A673 (cell line): ENCODE measurements at places on chromosomes 6 and 20. TPM values are rescaled to one million over a fixed set of nuclear protein-coding genes. Genes with fewer than 3 reads are reported as not detected.

LPA gene
- total RNA-seq = not detected in 2 replicates

DNA sequence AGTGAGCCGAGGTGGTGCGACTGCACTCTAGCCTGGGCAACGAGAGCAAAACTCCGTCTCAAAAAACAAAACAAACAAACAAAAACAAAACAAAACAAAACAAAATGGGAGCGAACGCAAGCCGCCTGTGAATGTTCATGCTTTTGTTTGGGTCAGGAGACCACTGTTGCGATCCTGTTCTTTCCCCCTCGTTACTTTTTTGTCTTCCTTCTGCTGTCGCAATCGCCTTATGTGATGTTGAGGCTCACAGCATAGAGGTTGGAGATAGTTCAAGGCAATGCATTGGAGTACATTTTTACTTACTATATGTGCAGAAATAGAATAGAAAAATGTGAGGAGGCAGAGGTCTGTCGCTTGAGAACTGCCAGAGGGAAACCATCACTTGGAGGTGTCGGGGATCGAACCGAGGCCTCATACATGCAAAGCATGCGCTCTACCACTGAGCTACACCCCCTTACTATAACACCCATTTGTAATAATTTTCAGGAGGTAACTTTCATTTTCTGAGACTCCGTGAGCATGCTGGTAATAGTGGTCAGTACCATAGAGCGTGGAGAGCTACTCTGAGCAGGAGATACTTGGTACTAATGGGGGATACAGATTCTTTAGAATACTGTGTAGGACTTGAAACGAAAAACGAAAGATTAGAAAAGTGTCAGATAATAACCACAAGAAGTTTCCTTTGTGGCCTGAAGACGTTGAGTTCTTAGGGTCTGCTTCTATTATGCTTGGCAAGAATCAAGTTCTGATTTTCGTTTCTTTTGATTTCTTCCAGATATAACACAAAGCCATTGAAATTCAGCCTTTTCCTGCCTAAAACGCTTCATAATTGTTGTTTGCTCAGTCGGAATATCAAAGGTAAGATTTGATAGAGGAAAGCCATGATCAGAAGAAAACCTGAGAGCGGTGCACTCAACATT is 121.1 kb downstream of the TRIM27 start:
- DNase-seq = peak; percentile 92

GRCh38 chr6:33450434-33450833 is 3.9 kb upstream of the ZBTB9 start:
- DNase-seq = no peak

HLA-DRB1 gene
- not detected in 2 replicates for total RNA-seq

PAX1 gene
- total RNA-seq = 0.09 and 0.50 TPM in 2 replicates

DNA sequence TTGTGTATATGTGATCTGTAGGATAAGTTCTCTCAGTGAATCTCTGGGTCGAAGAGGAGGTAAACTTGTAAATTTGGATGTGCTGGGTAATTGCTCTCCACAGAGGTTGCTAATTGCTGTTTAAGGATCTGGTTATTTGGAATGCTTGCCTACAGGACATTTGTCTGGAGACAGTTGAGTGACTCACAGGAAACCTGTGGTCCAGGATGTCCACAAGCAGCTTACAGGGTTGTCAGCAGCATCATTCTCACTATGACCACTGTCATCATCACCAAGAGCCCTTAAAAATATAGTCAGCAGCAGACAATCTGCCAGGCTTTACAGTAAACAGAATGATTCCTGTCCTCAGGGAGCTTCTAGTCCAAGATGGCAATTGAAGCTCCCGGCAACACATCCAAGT is 31.2 kb upstream of the KCNK5 start:
- DNase-seq = no peak

DNA sequence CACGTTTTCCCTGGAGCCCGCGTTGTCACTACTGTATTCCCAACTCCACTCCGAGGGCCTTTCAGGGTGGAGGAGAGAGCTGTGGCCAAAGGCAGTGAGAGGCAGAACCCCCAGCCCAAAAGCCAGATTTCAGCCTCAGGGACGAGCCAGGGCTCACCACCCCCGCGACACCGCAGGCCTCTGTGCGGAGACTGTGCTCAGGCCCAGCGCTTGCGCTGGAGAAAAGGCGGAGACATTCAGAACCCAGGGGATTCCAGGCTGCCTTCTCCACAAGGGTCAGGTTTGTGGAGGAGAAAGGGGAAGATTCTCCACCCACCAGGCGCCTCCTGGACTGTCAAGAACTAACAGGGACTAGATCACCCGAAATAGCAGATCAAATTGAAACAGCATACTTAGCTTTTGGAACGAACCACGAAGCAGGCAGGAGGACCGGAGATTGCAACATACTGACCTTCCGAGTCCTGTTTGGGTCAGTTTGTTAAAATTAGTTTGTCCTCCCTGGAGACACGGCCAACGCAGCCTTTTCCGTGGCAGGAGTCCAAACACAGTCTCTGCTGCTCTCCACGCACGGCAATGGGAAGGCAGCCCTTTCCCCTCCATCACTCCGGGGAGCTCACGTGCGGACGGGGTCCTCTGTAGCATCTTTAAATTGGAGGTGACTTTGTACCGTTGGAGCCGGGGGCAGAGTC is 14.4 kb downstream of the DLL1 start:
- DNase-seq = no peak

VWA7 gene
- total RNA-seq = 2.7 and 2.8 TPM in 2 replicates

DNA sequence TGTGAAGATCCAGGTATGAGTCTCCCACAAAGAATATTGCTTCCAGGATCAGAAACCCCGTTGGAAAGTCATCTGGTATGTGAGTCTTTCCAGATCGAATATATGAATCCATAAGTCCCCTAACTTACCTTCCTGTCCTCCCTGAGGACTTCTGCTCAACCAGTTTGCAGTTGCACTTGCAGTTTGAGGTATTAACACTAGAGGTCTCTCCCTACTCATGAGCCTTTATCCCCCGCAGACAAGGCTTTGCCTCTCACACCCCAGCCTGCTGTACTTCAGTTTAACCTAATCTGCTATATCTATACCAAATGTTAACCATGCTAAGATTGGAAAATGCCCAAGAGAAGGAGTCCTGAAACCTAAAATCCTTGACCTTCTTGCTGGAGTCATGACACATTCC is 135.3 kb upstream of the DEFB112 start:
- peak; percentile 35 for DNase-seq

GRCh38 chr6:106799031-106799894 is 169.9 kb downstream of the QRSL1 start:
- peak; percentile 10 for DNase-seq

ZC3H12D gene
- 0.30 and 0.33 TPM in 2 replicates for total RNA-seq

DNA sequence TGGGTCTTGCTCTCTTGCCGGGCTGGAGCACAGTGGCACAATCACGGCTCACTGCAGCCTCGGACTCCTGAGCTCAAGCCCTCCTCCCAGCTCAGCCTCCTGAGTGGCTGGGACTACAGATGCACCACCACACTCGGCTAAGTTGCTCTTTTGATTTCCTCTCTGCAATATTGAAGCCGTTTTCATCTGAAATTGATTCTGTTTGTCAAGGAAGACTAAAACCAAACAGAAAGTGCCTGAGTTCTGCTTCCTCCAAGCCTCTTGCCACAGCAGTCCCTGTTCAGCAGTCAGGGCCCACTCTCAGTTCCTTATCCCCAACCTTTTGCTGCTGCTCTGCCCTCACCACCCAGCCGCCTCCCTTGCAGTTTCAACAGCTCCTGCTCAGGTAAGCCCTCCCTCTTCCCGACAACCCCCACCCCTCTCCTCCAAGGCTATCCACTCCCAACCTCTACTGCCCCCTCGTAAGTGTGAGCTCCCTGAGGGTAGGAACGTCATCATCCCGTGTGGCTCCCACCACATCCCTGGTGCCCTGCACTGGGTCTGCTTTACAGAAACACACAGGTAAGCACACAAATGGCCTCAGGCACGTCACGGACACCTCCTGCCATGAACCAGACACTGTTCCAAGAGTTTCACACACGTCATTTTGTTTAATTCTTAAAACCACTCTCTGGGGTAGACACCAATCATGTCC is 70.7 kb upstream of the TAB2 start:
- DNase-seq = no peak

PLCB1 gene
- total RNA-seq = 6.8 and 10.4 TPM in 2 replicates

TSPO2 gene
- not detected in 2 replicates for total RNA-seq

GRCh38 chr6:40427196-40427595 is 160.0 kb downstream of the LRFN2 start:
- DNase-seq = no peak

- DNase-seq = peak; percentile 10
Measured at GRCh38 chr6:73236144-73236750, 11.0 kb upstream of the KHDC1L start.

- no peak for DNase-seq
Measured at GRCh38 chr20:25750220-25750764, 53.6 kb upstream of the ZNF337 start.

DNA sequence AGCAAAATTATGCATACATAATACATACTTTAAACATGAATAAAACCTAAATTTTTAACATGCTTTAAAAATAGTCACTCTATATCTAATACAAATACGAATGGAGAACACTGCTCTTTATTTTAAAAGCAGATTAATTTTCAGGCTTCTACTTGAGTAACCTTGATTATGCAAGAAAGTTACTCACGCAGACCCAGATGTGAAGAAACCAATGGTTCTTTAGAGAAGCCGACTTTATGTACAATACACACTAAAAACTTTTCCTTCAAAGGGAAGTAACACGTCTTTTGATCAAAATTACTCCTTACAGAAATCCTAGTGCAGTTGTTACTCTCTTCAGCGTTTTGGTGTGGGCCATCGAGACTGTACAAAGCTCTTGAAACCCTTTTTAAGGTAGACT is 136.9 kb upstream of the SLC22A16 start:
- DNase-seq = no peak

DNA sequence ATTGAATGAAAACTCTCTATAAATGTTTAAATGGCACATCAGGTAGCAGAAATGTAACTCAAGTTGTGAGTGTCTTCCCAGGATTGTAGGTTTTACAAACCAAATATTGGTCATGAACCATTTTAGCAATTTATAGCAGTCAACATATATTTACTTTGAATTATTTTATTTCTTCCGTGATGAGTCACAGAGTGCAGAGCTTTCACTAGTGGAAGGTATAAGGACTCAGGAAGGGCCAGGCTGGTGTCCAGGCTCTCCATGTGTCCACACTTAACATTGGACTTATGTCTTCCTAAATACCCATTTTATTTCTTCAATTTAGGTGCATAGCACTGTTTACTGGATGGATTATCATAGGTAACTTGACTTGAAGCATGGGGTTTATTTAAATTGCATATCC is 120.9 kb downstream of the OLIG3 start:
- no peak for DNase-seq

DNA sequence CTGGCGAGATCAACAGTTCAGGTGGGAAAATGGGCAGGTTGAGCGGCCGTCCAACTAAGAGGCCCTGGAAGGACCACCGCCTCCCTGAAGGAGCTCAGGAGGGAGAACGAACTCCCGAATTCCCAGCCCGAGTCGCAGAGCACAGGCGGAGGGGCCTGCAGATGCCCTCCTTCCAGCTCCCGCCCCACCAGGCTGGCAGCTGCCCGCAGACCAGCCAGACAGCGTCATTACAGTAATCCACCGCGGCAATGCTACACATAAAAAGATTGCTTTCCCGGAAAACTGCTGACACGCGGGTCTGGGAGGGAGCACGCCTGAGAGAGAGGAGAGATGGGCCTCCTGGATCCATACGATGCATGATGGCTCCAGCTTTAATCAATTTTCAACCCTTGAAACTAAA is 30.5 kb upstream of the SLCO4A1 start:
- no peak for DNase-seq

- no peak for DNase-seq
Measured at GRCh38 chr6:161133963-161134362, 139.9 kb downstream of the AGPAT4 start.

DNA sequence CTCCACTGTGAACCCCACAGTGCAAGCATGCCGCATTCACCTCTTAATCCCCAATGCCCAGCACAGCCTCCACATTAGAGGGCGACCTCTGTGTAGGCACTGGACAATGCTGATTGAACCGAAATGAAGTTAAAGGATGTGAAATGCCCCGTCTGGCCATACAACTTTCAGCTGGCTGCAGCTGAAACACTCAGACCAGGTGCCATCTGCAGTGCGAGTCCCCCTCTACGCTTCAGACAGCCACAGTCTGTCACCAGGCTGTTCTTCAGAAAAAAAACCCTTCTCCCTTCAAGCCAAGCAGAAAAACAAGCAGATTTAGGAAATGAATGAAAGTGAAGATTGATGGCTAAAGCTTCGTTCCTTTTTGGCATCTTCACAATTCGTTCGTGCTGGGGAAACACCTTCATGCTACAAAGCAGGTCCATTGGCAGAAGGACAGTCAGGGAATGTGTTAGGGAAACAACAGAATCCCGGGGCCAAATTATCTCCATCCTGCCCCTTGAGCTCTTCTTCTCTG is 44.7 kb downstream of the TNFAIP3 start:
- peak; percentile 6 for DNase-seq

DNA sequence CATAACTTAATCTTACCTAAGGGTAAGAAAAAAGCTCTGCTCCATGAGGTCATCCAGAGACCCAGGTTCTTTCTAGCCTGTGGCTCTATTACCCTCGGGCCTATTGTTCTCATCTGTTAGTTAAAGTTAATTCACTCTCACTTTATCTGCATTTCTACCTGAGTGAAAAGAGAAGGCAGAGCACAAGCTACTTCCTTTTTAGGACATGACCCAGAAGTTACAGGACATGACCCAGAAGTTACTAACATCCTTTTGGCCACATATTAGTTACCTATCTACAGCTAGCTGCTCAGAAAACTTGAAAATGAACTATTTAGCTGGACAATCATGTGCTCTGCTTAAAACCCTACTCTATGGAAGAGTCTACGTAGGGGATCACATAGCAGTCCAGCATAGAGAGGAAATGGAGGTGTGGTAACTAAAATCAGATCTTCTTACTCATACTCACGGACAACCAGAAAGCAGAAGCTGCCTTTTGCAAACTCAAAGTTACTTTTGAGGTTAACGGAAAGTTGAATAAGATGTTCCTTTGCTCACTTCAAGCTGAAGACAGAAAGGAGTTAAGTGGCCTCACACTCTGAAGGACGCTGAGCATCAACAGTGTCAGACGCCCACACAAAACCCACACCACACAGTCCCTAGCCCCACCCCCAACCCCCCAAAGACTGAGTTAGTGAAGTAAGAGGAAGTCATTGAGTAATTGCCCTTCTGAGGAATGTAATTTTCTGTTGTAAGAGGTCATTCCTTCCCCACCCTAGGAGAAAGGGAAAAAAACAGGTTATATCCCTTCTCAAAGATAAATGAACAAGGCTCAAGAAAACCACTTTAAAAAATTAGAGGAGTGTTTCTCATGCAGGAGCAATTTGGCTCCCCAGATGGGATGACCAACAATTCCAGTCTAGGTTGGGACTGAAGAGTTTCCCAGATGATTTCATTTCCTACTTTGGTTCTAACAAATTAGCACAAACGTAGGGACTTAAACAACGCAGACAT is 45.9 kb upstream of the TAB2 start:
- no peak for DNase-seq

- DNase-seq = peak; percentile 16
Measured at GRCh38 chr20:62045529-62046285, 20.0 kb downstream of the TAF4 start.

CNR1 gene
- total RNA-seq = not detected in 2 replicates

- DNase-seq = no peak
Measured at GRCh38 chr20:46599227-46599987, 49.0 kb upstream of the OCSTAMP start.

PRSS16 gene
- 0.64 and 0.85 TPM in 2 replicates for total RNA-seq
